Stimulated activated CD4-positive, alpha-beta T cell treated with anti-CD3 and anti-CD28 coated beads, Interleukin-4, amount 100 ng/mL, for 4 hours (primary cell): ENCODE measurements at places on chromosomes 4 and X.

GRCh38 chr4:100497791-100498190, 20.0 kb downstream of the EMCN start:
- DNase-seq = no peak

- DNase-seq = no peak
Observed at GRCh38 chr4:67922697-67923096, 38.9 kb upstream of the TMPRSS11D start.

- DNase-seq = no peak
Observed at GRCh38 chrX:13082206-13083065, 38.0 kb upstream of the FAM9C start.

DNA sequence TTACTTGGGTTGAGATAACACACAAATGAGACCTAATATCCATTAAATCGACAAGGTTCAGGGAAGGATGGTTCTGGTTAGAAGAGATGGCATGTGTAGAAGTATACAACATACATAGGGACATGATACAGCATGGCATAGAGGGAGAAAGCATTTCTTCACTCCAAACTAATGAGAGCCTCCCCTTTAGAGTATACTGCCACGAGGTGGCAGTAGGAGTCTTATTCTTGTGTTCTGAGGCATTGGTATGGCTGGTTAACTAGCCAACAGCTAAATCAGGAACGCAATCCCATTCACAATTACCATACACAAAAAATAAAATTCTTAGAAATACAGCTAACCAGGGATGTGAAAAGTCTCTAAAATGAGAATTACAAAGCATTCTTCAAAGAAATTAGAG, 29.1 kb upstream of the TRO start:
- DNase-seq = peak; percentile 1

DNA sequence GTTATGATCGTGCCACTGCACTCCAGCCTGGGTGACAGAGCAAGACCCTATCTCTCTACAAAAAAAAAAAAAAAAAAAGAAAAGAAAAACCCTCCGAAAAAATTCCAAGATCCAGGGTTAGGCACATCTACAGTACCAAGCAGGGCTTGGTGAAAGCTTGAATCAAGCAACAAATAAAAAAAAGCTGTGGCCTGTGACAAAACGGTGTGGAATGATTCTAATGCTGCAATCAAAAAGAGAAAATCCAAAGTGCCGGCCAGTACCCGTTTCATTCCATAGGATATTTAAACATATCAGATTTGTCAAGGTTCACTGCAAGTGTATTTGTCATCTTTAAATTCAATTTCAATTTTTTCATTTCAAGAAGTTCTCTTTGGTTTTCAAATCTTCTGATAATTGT, 20.5 kb downstream of the RWDD4 start:
- DNase-seq = no peak

DNA sequence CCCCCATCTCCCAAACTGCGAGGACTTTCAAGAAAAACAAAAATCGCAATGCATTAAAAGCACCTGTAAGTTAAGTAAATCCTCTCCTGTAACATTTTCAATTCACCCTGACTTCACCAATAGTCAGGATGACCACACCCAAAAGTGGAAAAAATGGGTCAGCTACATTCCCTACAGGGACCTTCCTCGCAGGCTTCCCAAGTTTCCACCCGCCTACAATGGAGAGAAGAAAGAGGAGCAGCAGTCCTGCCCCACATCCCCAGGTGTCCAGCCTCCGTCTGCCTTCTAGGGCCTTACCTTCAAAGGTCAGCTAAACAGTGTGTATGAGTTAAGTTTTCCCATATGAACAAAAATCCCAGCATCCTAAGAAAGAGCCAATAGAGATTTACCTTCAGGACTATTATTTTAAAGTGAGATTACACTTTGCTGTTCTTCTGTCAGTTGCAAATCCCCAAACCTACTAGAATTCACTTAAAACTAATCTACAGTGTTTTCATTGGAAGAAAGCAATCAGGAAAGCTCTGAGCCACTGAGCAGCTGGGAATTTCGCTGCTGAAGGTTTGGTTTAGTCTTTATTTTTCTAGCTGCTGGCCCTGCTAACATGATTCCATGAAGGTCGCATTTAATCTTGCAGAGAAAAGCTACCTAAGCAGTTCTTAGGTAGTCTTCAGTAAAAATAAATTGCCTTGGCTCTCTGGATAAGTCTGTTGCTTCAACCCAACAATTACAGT, 12.5 kb downstream of the IRF2 start:
- DNase-seq = no peak

- no peak for DNase-seq
Observed at GRCh38 chr4:139645458-139645857, 20.2 kb upstream of the MGST2 start.

DNA sequence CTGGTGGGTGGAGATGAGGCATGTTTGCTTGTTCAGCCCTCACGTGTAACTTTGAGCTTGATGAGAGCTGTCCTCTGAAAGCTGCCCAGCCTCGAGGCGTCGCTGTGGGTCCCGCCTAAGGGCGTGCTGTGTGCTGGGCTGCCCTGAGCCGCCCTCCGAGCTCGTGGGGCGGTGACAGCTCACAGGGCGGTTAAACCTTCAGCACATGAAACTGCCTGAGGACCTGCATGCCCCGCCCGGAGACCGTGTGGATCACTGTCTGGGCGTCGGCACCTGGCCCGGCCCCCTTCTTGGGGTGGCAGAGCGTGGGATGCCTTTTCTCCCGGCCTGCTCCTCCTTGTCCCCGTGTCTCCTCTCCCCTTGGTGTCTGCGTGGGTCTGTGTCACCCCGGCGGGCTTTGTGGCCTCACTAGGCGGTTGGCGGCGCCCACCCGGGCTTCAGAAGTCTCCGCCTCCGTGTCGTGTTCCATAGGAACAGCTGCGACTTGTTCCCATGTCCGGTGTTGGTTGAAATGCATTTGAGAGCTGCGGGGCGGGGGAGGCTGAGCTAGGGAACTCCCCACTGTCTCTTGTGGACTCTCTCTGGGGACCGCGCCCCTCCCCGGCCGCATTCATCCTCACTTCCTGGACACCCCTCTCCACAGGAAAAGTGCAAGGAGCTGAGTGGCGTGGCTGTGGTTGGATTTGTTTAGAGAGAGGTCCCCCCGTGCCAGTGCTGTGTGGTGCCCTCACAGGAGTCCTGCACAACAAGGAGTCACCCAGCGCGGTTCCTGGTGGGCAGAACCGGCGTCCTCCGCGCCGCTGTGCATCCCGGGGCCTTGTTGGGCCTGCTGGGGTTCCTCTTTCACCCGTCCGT, 6.8 kb downstream of the AKAP17A start:
- DNase-seq = no peak

GRCh38 chrX:50769389-50770063, 44.5 kb downstream of the SHROOM4 start:
- DNase-seq = no peak

DNA sequence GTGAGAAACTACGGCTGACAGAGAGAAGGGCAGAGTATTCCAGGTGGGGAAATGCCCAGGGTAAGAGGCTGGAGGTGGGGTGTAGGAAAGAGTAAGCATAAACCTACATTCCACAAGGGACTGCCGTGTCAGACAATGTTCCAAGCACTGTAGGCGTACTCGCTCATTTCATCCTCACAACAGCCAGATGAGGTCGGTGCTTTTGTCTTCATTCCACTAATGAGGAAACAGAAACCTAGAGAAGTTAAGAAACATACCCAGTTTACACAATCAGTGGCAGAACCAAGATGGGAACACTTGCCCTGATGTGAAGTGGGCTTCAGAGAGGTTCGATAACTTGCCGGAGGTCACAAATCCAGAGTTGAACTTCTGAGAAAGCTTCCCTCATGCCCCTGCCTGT, 4.6 kb downstream of the SASH3 start:
- no peak for DNase-seq

DNA sequence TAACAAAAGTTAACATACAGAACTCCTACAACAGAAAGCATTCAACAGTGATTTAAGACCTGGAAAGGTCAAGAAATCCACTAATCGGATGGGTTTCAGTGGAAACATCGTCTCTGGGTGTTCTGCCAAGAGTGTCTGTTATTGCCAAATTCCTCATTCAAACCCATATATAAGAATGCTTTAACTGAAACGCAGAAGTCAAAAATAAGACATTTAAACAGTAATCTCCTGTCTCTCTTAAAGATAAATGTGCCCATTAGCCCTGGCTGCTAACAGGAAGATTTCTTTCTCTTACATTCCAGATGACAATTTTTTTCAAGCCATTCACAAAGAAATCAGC, 31.5 kb downstream of the DCTD start:
- DNase-seq = no peak

DNA sequence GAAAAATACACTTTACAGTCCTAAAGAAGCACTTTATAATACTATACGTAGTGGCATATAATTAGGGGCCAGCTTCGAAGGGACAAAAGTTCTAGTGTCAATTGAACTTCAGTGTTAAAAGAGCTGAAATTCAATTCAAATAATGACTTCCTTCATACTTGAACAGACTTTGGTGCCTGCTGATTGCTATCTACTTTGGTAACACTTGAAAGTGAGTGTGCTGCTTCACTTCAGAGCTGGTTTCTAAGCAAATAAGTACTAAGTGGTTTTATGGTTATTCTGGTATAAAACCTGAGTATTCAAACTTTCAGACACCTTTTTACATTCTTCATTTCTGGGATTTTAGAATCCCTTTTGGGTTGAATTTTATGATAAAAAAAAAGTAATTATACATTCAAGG, 107.0 kb downstream of the SLC4A4 start:
- no peak for DNase-seq

DNA sequence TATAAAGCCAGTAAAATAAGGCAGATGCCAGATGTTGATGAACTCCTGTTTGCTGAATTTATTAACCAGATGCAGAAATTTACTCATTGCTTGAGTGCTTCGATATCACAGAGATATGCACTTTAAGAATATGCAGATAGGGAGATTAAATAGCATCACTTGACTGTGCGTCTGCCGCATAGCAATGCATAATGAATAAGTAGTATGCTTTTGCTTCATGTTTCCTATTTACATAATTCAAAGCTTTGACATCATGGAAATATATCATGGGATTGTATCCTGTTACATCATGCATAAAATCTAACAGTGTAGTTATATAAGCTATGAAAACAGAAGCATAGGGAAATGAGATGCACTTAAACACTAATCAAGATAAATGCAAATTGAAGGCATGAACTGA, 45.9 kb downstream of the VEGFC start:
- DNase-seq = no peak

DNA sequence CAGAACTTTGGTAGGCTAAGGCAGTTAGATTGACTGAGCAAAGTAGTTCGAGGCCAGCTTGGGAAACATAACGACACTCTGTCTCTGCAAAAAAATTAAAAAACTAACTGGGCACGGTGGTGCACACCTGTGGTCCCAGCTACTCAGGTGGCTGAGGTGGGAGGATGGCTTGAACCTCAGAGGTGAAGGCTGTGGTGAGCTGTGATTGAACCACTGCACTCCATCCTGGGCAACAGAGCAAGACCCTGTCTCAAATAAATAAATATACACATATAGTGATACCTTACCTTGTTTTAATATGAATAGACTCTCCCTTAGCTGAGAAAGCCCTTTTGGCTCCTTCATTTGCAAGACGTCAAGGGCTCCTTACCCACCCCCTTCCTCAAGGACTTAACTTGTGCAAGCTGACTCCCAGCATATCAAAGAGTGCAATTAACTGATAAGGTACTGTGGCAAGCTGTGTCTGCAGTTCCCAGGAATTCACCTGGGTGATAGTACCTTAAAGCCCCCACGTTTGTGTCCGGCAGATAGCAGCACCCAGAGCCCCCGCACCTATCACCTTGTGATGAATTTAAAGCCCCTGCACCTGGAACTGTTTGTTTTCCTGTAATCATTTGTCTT, 655.6 kb upstream of the GALNTL6 start:
- no peak for DNase-seq

- DNase-seq = no peak
Observed at GRCh38 chr4:66571145-66571695, 900.9 kb upstream of the EPHA5 start.

GRCh38 chrX:24145303-24146186, 4.0 kb upstream of the ZFX start:
- DNase-seq = no peak

- DNase-seq = no peak
Observed at GRCh38 chrX:37752936-37753335, 26.9 kb upstream of the CYBB start.

DNA sequence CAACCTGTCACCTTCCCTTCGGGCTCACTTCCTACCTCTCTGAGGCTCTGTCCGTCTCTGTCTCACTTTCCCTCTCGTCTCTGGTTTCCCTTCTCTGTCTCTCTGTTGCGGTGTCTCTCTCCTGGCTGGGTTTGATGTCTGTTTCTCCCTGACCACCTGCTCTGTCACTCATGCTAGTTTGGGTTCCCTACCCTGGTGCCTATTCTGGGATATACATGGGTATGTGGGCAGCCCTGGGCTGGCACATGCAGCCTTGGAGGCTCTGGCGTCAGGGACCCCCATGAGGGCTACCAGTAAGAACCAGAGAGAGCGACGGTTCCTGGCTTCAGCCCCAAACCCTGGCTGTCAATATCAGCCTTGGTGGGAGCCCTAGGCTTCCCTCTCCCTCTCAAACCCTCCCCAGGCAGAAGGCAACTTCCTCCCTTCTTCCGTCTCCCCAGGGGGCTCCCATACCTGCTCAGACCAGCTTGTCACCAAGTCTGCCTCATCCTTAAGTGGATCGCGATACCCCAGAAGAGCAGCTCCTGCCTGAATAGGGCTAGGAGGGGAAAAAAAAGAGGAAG, 314 bp downstream of the DNASE1L1 start:
- DNase-seq = no peak

DNA sequence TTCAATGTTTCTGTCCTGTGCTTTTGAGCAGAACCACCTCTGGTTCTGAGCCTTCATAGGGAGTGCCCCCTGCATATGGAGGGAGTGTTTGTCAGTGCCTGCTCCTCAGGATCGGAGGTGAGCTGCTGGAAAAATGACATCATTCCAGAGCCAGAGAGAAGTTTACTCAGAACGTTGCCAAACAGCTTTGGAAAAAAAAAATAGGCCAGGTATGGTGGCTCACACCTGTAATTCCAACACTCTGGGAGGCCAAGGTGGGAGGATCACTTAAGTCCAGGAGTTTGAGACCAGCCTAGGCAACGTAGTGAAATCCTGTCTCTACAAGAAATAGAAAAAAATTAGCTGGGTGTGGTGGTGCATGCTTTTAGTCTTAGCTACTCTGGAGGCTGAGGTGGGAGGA, 27.2 kb upstream of the PDLIM3 start:
- no peak for DNase-seq

GRCh38 chr4:17066972-17067371, 168.5 kb upstream of the LDB2 start:
- DNase-seq = no peak

DNA sequence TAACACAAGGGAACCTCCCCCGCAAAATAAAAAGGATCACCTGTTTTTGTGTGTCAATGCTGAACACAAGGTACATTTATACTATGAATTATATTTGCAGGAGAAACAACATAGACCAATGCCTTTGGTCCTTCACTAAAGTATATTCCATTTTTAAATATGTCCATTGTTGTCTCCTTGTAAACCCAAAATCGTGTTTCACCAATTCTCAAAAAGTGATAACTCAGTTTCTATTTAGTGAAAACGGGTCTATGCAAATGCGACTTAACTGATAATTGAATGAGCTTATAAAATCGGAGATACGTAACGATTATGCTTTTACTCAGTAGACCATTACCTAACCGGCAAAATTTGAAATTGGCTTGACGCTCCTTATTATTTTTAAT, 2.1 kb downstream of the BRWD3 start:
- DNase-seq = no peak
